ENCODE measurements at places on chromosomes 7 and 10.

- no peak for DNase-seq
Observed at GRCh38 chr10:1706711-1707110, 30.6 kb downstream of the ADARB2 start.

GRCh38 chr7:101138213-101138870 is 11.4 kb downstream of the SERPINE1 start:
- DNase-seq: peak; percentile 83

DNA sequence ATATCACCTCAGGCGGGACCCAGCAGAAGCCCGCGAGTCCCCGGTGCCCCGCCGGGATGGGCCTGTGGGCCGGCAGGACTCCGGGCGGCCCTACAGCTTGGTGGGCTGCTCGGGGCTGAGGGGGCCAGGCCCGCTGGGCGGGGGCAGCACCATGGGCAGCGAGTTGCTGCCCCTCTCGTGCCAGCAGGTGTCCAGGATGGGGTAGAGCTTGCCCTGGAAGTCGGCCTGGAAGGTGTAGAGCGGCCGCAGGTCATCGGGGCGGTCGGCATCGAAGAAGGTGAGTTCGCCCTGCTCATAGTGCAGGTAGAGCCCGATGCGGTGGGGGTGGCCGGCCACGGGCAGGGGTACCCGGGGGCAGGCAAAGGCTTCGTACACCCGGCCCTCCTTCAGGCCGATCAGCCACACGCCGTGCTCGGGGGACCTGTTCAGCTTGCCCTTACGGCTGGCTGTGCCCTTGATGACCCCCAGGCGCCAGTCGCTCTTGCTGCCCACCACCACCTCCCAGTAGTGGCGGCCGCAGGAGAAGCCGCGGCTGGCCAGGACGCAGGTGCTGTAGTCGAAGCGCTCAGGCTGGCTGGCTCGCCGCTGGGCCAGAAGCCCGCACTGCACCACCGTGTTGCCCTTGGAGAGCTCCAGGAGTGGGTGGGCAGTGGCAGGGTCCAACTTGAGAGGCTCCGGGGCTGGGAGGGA is 4.3 kb upstream of the NSUN5 start:
- no peak for DNase-seq

DNA sequence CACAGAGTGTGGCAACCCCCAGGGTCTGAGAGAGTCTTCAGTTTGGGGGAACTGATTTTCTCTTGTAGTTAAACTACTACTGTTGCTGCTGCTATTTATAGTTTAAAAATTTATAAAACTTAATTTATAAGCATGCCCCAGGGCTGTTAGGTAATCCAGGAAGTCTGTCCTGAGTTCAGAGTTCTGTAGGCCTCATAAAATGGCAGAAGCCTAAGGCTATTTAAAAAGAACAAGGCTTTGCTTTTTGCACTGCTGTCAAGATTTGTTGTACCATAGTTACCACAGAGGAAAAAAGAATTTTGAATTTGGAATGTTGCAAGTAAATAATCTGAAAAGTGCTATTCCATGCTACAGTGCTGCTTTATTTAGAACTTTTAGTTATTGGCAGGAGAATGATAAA is 66.1 kb downstream of the AGK start:
- no peak for DNase-seq

DNA sequence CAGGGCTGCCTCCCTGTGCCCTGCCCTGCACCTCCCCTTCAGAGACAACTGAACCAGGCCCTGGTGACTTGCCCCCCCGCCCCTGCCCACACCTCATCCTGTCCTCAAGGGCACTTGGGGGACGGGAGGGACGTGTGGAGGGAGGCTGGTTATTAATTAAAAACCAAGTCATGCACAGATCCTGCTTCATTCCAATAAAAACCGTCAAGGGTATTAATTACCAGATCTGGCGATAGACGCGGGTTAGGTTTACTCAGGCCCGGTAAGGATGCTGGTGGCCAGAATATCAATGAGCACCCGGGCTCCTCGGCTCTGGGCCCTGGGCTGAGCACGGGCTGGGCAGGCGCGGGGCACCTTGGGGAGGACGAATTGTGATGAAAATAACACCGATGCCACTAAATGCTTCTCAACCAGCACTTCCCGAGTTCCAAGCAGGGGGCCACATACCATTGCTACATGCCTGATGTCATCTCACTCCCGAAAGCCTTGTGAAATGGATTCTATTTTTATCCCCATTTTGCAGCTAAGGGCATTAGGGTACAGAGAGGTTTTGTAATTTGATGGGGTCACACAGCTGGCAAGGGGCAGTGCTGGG is 24.5 kb upstream of the GTF2IRD1 start:
- no peak for DNase-seq

DNA sequence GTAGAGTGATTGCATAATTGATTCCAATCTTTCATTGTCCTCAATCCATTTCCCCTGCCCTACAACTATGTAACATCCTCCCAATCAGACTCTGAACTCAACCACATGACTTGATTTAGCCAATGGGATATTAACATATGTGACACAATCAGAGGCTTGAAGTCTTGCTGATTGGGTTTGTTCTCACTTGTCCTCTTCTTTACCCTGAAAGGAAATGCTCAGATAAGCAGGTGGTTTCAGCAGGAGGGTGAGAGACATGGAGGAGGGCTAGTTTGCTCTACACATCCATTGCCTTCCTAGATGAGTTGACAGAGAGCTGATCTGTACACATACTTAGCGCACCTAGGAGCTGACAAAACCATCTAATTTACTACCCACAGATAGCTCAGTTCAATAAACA is 669.4 kb downstream of the NRG3 start:
- no peak for DNase-seq

GRCh38 chr10:80660736-80661135 is 123.0 kb downstream of the SH2D4B start:
- no peak for DNase-seq

GRCh38 chr7:91103363-91103762 is 160.9 kb upstream of the FZD1 start:
- no peak for DNase-seq

DNA sequence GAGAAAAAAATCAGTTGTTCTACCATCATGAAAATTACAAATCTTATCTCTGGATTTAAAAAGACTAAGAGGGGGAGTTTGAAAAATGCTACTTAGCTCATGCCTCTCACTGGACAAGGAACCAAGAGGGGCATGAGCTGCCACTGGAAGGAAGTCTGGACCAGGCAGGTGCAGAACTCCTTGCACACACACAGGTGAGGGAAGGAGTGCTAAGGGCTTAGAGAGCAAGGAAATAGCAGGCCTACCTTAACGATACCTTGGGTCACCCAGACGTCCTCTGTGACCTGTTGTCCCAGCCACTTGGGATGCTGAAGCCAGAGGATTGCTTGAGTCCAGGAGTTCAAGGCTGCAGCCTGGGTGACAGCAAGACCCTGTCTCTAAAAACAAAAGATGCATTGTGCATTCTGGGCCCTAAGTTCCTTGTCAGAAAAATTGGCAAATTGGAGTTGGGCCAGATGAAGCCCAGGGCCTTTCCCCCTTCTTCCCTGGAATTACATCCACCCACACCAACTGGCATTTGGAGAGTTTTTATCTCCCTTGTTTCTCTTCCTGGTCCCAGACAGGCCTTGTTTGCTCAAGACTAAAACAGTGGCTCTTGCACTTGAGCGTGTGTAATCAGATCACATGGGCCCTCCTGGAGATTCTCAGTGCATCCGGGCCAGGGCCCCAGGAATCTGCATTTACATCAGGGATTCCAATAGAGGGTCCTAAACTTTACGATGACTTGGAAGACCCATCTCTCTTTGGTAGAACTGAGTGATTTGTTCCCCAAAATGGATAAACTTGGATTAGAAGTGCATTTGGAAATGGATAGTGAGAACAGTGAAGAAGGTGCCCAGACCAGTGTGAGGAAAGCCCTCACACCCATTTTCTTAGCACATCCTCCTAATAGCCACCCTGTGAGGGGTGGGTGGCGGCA is 3.0 kb downstream of the DDIT4 start:
- DNase-seq: no peak

DNA sequence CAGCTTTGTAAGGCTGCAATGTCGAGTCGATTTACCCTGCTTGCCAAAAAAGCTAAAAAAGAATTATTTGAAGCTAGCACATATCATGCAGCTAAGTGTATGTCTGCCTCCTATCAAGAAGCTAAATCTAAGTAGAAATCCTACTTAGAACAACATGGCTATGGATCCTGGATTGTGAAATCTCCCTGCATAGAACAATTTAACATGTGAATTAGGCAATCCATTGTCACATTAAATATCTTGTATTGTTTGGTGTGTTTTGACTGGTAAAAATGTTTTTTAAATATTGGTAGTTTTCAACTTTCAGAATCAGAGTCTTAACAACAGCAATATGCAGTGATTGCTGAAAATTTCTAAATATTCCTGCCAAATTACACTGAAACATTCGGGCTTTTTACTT is 73.3 kb downstream of the SKIDA1 start:
- no peak for DNase-seq

DNA sequence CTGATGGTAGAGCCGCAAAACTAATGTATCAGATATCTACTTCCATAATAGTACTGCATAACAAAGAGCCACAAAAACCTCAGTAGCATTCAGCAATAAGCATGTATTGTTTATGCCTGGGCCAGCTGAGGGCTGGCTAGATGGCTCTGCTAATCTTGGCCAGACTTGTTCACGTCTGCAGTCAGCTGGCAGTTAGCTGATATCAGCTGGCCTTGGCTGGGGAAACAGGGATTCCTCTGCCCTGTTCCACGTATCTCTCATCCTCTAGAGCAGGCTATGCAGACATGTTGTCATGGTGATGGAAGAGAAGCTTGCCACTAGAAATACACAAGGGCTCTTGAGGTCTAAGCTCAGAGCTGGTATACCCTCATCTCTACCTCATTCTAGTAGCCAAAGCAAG is 62.9 kb downstream of the GRM8 start:
- no peak for DNase-seq

GRCh38 chr10:88800152-88801125 is 2.1 kb upstream of the LIPM start:
- DNase-seq: no peak

DNA sequence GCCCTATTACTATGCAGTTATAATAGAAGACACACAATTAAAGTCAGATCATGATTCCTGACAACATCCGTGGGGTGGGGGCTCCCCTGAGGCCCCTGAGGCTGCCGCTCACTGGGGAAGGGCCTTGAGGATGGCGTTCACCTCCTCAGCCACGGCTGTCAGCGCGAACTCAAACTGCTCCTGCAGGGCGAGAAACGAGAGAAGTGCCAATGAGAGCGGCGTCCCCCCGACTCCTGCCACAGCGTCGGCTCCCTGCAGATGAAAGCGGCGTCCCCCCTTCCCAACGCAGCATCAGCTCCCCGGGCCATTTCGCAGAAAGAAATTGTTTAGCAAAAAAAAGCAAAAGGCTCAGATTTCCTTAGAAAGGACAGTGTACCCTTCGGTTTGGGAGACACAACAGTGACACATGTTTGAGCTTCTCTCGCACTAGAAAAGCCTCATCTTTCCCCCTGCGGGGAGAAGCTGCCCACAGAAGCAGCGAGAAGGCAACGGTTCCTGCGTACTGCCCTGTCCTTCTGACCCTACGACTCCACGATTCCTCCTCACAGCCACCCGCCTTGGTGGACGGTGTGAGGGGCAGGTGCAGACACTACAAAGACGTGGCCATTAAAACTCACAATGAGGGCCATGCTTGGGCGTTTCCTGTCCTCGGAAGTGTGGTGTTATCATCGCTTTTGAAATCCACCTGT is 203.9 kb downstream of the DNAJB6 start:
- DNase-seq: no peak

DNA sequence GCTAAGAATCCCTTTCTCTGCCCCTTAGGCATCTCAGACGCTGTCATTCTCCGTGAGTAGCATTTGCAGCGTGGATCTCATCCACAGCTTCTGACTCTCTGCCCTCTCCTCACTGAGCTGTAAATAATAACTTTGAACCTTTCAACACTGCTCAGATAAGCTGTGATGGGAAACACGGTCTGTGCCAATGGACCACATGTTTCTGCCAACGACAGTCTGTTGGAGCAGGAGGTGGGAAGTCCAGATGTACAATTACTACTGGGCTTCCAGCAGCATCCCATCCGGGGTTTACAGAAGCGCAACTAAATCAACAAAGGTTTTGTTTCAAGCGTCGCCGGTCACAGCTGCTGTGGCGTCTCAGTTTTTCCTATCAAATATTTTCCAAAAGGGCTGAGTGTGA is 1110.6 kb downstream of the TYW1 start:
- no peak for DNase-seq

GRCh38 chr7:44515590-44516268 is 25.3 kb upstream of the NUDCD3 start:
- no peak for DNase-seq

DNA sequence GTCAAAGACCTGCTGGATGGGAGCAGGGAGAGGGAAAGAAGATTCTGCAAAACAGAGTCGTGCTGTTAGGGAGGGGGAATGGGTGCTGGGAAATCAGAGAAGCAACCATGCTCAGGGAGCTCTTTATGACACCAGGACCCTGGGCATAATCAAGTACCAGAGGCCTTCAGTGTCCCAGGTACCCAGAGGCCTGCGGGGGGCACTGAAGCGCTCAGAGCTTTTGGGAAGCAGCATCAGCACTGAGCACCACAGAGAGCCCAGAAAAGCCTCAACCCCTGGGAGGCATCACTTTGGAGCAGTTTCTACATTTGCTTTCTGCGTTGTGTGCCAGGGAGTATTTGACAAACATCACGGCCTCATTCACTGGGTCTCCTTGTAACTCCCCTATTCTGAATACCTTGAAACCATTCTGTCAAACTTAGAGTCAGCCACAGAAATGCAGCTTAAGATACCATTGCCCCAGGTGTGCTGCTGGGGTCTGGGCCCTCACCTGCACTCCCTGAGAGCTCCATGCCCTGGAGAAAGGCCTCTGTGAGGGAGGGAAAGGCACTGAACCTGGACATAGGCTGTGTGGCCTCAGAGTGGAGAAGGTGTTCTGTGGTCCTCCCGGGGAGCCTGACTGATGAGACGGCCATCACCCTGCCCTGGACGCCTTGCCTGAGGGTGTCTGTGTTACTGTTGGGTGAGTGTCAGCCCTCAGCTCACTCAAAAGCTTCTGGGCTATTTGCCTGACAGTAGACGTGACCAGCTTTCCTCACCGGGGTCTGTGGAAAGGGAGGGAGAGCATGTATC is 37.1 kb downstream of the CXCL12 start:
- no peak for DNase-seq

GRCh38 chr10:96448021-96448457 is 65.7 kb downstream of the TLL2 start:
- no peak for DNase-seq

DNA sequence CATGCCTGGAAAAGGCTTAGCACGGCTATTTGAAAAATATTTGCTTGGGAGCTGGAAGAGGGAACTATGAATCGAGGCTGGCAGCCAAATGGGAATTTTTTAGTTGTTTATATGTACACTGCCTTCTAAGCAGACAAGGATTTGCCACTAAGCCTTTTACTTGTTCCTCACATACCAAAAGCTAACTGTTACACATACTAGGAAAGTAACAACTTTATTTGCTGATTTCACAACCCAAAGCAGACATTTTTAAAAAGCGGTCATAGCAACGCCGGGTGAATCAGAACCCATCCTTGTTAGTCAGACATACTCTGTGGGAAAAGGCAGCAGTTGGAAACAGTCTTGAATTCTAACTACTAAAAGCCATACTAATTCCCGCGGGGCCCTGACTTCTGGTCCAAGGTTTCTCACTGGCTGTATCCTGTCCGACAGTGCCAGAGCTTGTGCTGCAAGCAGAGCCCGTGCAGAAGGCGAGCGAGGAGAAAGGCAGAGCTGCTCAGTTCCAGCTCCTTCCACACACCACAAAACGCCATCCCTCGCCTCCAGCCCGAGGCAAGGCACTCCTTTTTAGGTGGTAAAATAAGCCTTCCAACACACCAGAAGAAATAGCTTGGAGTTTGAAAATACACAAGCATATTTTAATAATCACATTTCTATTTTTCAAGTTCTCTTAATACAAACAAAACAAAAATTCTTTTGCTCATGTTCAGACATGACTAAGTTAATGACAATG is 89.2 kb downstream of the RNF216 start:
- peak; percentile 100 for DNase-seq
